ENCODE measurements at places on chromosomes 2 and 18. TPM values are rescaled to one million over a fixed set of nuclear protein-coding genes. Genes with fewer than 3 reads are reported as not detected.

The NPAS2 gene
- total RNA-seq, result 66.5 TPM

The TRIM43B gene
- total RNA-seq, result not detected

The CD28 gene
- not detected for total RNA-seq

The MTCL1 gene
- 25.9 TPM for total RNA-seq

- no peaks in the 10 kb centered on the region for H3K36me3 ChIP-seq
- no peak overlapping the region for H3K27ac ChIP-seq
- no peak overlapping the region for H3K4me3 ChIP-seq
- no peaks in the 10 kb centered on the region for H3K4me1 ChIP-seq
- no peak for DNase-seq
- H3K27me3 ChIP-seq, result no peaks in the 10 kb centered on the region
Measured at GRCh38 chr2:128487650-128488387, 169.2 kb upstream of the HS6ST1 start.

GRCh38 chr2:156006721-156007618, 325.6 kb downstream of the NR4A2 start:
- H3K4me1 ChIP-seq, result no peaks in the 10 kb centered on the region
- DNase-seq, result no peak
- H3K36me3 ChIP-seq, result no peaks in the 10 kb centered on the region

DNA sequence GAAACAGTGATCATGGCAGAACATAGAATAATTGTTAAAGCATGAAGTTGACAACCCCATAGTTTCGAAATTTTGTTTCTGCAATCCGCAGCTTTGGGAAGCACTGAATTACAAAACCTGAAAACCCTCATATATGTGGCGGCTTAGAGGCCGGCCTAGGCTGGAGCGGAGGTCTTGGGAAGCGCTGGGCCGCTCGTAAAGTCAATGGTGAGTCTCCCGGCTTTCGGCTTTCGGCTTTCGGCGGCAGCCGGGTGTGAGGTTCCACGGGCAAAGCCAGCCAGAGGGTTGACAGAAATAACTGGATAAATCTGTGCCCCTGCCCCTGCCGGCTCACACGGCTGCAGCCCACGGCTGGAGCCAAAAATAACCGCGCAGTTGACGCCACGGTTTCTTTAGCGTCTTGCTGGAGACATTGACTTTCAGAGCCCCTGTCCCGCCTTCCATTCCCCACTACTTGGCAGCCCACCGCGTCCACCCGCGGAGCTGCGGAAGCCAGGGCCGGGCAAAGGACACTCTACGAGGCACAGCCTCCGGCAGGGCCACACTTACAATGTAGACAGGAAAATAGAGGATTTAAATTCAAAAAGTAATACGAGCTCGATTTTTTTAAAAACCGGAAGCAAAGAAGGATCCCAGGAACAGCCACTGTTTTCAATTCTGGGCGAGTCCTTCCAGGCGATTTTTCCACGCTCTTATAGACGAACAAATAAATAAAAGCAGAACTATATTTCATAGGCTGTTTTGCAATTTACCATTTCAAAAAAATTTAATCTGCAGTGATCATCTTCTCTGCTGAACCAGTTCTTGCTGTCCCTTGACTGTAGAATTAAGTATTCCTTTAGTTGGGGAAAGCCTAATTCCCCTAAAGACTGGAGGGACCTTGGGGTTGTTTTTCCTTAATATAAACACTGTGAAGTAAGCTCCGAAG, 28.3 kb upstream of the ATP6V1B1 start:
- no peaks in the 10 kb centered on the region for H3K36me3 ChIP-seq
- no peaks in the 10 kb centered on the region for H3K4me1 ChIP-seq
- peaks cover 80% of the 10 kb centered on the region for H3K27me3 ChIP-seq

DNA sequence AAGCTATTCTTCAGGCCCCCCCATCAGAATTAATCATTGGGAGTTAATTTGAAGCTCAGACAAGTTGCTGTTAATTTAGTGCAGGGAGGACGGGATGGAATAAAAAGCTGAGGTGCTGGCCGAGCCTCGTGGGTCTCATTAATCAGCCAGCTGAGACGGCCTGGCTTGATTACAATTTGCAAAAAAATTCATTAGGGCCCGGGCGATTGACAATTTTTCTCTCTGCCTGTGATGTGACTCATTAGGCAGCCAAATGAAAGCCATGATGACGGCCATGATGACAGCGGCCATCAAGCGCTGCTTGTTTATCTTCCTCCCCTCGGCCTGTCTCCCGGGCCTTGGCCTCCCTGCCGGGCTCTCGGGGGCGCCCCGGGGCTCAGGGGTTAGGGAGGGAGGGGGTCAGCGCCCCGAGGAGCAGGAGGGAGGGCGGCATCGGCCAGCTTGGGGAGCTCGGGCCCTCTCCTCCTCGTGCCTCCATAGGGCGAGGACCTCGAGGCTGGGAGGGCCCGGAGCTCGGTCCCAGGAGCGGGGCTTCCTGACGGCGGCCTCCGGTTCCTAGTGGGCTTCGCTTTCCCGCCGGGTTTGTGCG, 5.2 kb downstream of the GBX2 start:
- no peak overlapping the region for H3K4me3 ChIP-seq
- no peak overlapping the region for H3K27ac ChIP-seq
- H3K4me1 ChIP-seq, result no peaks in the 10 kb centered on the region
- H3K36me3 ChIP-seq, result no peaks in the 10 kb centered on the region
- DNase-seq, result no peak

- peaks cover 6% of the 10 kb centered on the region for H3K4me1 ChIP-seq
- H3K27ac ChIP-seq, result peak overlapping the region; percentile 2
- no peaks in the 10 kb centered on the region for H3K36me3 ChIP-seq
- no peaks in the 10 kb centered on the region for H3K27me3 ChIP-seq
- peak; percentile 20 for DNase-seq
Measured at GRCh38 chr2:217801115-217801531, 201.7 kb downstream of the TNS1 start.

DNA sequence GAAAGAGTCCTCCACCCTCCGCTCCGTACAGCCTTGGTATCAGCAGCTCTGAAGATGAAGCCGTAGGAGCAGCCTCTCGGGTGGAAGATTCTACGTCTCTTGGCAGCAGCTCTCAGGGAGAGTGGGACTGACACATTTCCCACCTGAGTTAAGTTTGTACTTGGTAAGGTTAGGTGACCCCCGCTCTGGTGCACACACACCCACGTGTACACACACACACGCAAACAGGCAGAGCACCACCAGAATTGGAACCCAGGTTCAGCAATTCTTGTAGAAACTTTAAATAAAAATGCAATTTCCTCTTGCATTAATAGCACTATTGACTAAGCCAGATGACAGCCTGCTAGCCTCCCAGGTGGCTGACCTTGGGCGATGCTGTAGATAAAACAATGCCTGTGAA, 111.5 kb downstream of the MBP start:
- H3K36me3 ChIP-seq, result no peaks in the 10 kb centered on the region

DNA sequence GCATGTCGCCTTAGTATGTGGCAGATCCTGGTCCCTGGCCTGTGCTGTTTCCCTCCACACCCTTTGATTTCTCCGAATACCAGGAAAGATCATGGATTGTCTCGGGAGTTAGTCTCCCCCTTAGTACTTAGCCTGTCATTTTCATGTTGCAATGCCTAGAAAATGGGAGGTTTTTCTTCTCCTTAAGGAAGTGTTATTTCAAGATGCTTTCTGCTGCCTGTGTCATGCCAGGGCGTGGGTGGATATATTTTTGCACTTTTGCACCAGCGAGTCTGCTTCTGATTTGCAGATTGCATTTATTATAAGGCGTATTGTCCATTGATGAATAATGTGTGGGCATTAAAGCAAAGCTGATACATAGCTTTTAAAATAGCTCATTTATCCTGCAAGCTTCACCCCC, 223.5 kb downstream of the NEDD4L start:
- no peak overlapping the region for H3K4me3 ChIP-seq
- DNase-seq, result no peak
- H3K27ac ChIP-seq, result no peak overlapping the region

DNA sequence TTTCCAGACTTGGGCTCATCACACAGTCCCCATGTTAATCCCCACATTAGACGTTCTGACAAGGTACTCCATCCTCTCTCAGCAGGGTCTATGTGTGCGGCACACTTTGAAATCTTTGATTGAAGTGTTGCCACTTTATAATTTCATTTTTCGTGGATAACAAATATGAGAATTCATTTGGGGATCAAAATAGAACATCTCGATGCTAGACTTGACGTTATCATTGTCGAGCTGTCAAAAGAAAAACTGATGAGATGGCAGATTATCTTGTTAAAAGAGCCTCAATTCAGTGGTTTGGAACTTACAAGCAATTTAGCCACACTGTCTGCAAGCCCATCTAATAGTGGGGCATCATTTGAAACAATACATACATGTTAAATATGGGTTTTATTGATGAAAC, 91.2 kb upstream of the SULT1C3 start:
- no peaks in the 10 kb centered on the region for H3K27me3 ChIP-seq
- no peaks in the 10 kb centered on the region for H3K36me3 ChIP-seq
- H3K4me1 ChIP-seq, result no peaks in the 10 kb centered on the region
- DNase-seq, result no peak
- no peak overlapping the region for H3K4me3 ChIP-seq
- no peak overlapping the region for H3K27ac ChIP-seq

DNA sequence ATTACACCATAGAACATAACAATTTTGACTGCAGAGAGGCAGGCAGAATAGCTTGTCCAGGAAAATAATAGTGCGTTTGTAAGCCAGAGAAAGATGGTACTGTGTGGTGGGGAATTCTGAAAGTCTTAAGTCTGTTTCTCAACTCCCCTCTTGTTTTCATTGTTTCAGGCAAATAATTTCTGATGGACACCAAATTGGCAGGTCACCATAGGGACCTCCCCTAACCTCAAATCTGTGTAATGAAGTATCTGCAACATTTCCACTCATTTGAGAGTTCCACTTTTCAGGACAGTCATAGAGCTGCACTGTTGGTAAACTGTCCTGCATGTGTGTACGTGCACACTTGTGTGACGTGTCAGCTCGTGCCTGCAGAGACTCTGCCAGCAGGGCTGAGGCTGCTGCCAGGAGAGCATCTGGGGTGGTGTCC, 195.6 kb downstream of the AGAP1 start:
- DNase-seq, result no peak
- H3K4me3 ChIP-seq, result no peak overlapping the region
- H3K4me1 ChIP-seq, result no peaks in the 10 kb centered on the region
- H3K27me3 ChIP-seq, result no peaks in the 10 kb centered on the region
